ENCODE measurements at places on chromosomes 3 and 15. TPM values are rescaled to one million over a fixed set of nuclear protein-coding genes. Genes with fewer than 3 reads are reported as not detected.

DNA sequence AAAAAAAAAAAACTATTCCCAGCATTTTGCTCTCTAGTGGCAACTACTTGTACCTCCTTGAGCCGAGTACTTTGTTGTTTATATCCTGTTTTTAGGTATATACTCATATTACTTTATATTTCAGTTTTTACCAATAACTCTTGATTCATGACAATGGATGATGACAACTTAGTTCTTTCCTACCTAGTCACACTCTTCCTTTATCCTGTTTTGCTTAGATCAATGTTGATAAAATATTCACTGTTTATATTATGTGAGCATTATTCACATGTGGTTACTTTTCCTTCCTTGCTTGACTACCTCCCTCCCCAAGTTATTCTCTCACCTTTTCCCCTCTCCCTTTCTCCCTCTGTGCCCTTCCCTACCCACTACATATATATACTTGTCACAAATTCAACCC is 53.7 kb downstream of the NKIRAS1 start:
- H3K4me1 ChIP-seq, result peaks cover 22% of the 10 kb centered on the region
- no peak overlapping the region for H3K4me3 ChIP-seq
- peaks cover 4% of the 10 kb centered on the region for H3K36me3 ChIP-seq
- H3K27me3 ChIP-seq, result no peaks in the 10 kb centered on the region
- DNase-seq, result no peak

DNA sequence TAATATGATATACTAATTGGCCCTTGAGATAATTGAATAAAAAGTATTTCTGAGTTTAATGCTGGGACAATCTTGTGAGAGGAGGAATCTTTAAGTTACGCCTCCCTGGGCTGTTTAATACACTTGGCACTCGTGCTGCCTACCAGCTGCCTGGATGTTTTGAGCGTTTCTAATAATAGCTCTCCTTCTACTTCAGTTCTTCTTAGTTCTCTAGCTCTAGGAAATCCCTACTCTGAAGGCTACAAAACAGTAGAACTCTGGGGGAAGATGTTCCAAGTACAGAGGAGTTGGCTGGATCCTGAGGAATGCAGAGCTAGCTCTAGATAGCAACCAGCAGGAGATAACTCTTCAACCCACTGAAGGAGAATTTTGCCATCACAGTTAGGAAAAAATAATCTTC is 3.5 kb downstream of the NAALADL2 start:
- no peak overlapping the region for H3K4me3 ChIP-seq
- H3K27ac ChIP-seq, result no peak overlapping the region
- no peaks in the 10 kb centered on the region for H3K4me1 ChIP-seq
- H3K27me3 ChIP-seq, result no peaks in the 10 kb centered on the region
- DNase-seq, result no peak

GRCh38 chr3:175065497-175065896 is 206.4 kb downstream of the NAALADL2 start:
- H3K27ac ChIP-seq, result no peak overlapping the region
- H3K4me1 ChIP-seq, result no peaks in the 10 kb centered on the region
- H3K27me3 ChIP-seq, result no peaks in the 10 kb centered on the region
- no peaks in the 10 kb centered on the region for H3K36me3 ChIP-seq
- no peak for DNase-seq
- no peak overlapping the region for H3K4me3 ChIP-seq

- DNase-seq, result no peak
- peaks cover 38% of the 10 kb centered on the region for H3K36me3 ChIP-seq
- H3K27me3 ChIP-seq, result no peaks in the 10 kb centered on the region
- no peak overlapping the region for H3K27ac ChIP-seq
These were observed 113.4 kb upstream of the LRRFIP2 start for GRCh38 chr3:37287776-37288175.

DNA sequence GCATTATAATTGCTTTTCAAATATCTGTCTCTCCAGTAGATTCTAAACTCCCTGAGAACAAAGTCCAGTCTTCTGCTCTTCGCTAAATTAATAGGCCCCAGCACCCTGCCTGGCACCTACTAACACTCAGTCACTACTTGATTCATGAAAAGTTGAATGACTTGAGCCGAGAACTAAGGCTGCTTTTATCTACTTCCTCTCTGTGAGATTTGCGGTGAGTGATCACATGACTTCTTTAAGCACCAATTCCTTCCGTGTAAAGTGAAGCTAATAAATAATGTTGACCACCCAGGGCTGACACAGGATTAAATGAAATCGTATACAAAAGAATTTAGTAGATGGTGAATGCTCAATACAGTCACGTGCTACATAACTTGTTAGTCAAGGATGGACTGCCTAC is 44.6 kb upstream of the PGPEP1L start:
- H3K27ac ChIP-seq, result no peak overlapping the region
- no peak overlapping the region for H3K4me3 ChIP-seq
- H3K36me3 ChIP-seq, result no peaks in the 10 kb centered on the region
- peaks cover 6% of the 10 kb centered on the region for H3K4me1 ChIP-seq
- no peak for DNase-seq

The PCOLCE2 gene
- total RNA-seq, result not detected

- DNase-seq, result no peak
- no peak overlapping the region for H3K4me3 ChIP-seq
- peaks cover 54% of the 10 kb centered on the region for H3K36me3 ChIP-seq
- H3K27me3 ChIP-seq, result no peaks in the 10 kb centered on the region
- peak overlapping the region; percentile 92 for H3K27ac ChIP-seq
These were observed 9.3 kb downstream of the FAH start for GRCh38 chr15:80162059-80162554.

- no peak for DNase-seq
These were observed 765.8 kb upstream of the ROBO1 start for GRCh38 chr3:80533553-80533952.

- no peaks in the 10 kb centered on the region for H3K27me3 ChIP-seq
- no peak for DNase-seq
- H3K27ac ChIP-seq, result no peak overlapping the region
- no peak overlapping the region for H3K4me3 ChIP-seq
- H3K4me1 ChIP-seq, result peaks cover 43% of the 10 kb centered on the region
- H3K36me3 ChIP-seq, result peaks cover 12% of the 10 kb centered on the region
These were observed 11.9 kb downstream of the LRCH3 start for GRCh38 chr3:197802779-197803459.

The BCHE gene
- not detected for total RNA-seq

DNA sequence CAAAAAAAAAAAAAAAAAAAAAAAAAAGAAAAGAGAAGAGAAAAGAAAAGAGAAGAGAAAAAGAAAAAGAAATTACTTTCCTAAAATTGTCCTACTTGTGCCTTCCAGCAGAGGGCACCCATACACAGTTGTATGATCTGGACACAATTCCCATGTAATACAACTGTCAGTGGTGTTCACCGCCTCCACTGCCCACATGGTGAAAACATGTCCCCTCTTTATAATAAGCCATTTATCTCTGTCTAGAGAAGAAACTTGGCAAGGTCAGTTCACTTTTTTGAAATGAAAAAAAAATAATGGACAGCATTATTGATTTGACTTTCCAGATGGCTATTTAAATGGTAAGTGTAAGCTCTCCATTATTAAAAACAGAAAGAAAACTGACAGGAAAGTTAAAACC is 459.4 kb downstream of the GBE1 start:
- peak; percentile 24 for DNase-seq
- H3K27ac ChIP-seq, result no peak overlapping the region
- H3K27me3 ChIP-seq, result no peaks in the 10 kb centered on the region
- H3K36me3 ChIP-seq, result no peaks in the 10 kb centered on the region
- H3K4me1 ChIP-seq, result no peaks in the 10 kb centered on the region
- H3K4me3 ChIP-seq, result no peak overlapping the region

- H3K36me3 ChIP-seq, result peaks cover 43% of the 10 kb centered on the region
- H3K4me3 ChIP-seq, result no peak overlapping the region
- H3K4me1 ChIP-seq, result peaks cover 23% of the 10 kb centered on the region
- no peaks in the 10 kb centered on the region for H3K27me3 ChIP-seq
- no peak for DNase-seq
- no peak overlapping the region for H3K27ac ChIP-seq
These were observed 14.6 kb downstream of the SIN3A start for GRCh38 chr15:75436881-75437280.

DNA sequence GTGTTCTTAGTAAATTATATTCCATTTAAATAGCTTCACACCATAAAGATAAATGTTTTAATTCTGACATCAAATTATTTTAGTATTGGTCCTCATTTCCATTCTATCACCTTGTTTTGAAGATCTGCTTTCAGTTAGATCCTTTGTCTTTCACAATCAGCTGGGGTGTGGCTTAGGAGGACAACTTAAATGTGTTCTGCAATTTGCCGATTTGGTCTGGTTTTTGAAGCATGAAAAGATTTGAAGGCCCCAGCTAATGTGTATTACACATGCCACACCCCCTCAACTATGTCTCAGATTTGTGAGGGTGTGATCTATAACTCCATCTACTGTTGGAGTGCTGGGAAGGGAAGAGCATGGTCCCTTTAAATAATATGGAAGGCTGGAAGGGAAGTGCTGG is 516.1 kb upstream of the GOLIM4 start:
- H3K4me3 ChIP-seq, result no peak overlapping the region
- H3K36me3 ChIP-seq, result no peaks in the 10 kb centered on the region
- no peak for DNase-seq
- no peaks in the 10 kb centered on the region for H3K4me1 ChIP-seq

DNA sequence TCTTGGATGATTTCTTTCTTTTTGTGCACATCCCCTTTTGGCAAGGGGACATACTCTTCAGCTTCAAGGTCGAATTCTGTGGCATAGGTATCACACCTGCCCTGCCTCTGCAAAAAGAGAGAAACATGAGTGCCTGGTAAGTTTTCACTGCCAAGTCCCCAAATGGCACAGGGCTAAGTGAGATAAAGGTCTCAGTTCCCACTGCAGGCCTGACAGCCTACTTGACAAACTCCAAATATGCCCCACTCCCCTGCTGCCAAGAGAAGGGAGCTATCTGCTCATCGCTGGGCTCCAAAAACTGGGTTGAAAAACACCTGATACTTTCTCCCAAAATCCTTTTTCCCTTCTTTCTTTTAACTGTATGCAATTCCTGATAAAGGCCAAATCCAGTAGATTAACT is 23.0 kb downstream of the RUVBL1 start:
- H3K27me3 ChIP-seq, result no peaks in the 10 kb centered on the region
- peaks cover 7% of the 10 kb centered on the region for H3K4me1 ChIP-seq
- no peak for DNase-seq
- no peak overlapping the region for H3K4me3 ChIP-seq
- no peak overlapping the region for H3K27ac ChIP-seq

- no peaks in the 10 kb centered on the region for H3K4me1 ChIP-seq
- no peak overlapping the region for H3K4me3 ChIP-seq
These were observed 1027.7 kb downstream of the PLOD2 start for GRCh38 chr3:145133281-145133680.

The TNIK gene
- total RNA-seq, result 39.2 TPM

GRCh38 chr3:54731732-54732445 is 196.0 kb downstream of the LRTM1 start:
- no peak overlapping the region for H3K27ac ChIP-seq
- H3K27me3 ChIP-seq, result no peaks in the 10 kb centered on the region
- no peaks in the 10 kb centered on the region for H3K4me1 ChIP-seq
- DNase-seq, result no peak
- no peak overlapping the region for H3K4me3 ChIP-seq

The VEPH1 gene
- total RNA-seq, result not detected

The DMXL2 gene
- 6.8 TPM for total RNA-seq

DNA sequence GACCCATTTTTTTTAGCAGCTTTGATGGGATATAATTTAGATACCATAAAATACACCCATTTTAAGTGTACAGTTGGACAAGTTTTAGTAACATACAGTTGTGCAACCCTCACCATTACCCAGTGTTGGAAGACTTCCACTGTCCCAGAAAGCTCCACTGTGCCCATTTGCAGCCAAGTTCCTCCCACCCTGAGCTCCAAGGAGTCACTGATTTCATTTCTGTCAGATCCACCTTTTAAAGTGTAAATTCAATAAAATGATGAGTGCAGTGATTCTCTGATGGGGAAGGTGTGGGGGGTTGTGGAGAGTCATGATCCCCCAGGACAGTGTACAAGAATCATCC is 93.2 kb upstream of the IGF1R start:
- no peaks in the 10 kb centered on the region for H3K4me1 ChIP-seq
- no peak overlapping the region for H3K4me3 ChIP-seq
- H3K27ac ChIP-seq, result no peak overlapping the region
- DNase-seq, result no peak
- no peaks in the 10 kb centered on the region for H3K36me3 ChIP-seq
- peaks cover 13% of the 10 kb centered on the region for H3K27me3 ChIP-seq

- peaks cover 3% of the 10 kb centered on the region for H3K27me3 ChIP-seq
- H3K27ac ChIP-seq, result no peak within 1 kb of the TSS
- H3K4me1 ChIP-seq, result no peaks in the 10 kb centered on the region
- no peaks in the 10 kb centered on the region for H3K36me3 ChIP-seq
- H3K4me3 ChIP-seq, result peak within 1 kb of the TSS; percentile 78
- peak; percentile 24 for DNase-seq
These were observed at the start of gene HOMER2 for GRCh38 chr15:82952158-82953081. TSS of gene HOMER2 (minus strand) at chr15:82952720. CDS start at chr15:82952535, 185 bp downstream.

The OSTN gene
- total RNA-seq, result not detected

The ZIC1 gene
- total RNA-seq, result not detected

The SQOR gene
- 79.6 TPM for total RNA-seq

DNA sequence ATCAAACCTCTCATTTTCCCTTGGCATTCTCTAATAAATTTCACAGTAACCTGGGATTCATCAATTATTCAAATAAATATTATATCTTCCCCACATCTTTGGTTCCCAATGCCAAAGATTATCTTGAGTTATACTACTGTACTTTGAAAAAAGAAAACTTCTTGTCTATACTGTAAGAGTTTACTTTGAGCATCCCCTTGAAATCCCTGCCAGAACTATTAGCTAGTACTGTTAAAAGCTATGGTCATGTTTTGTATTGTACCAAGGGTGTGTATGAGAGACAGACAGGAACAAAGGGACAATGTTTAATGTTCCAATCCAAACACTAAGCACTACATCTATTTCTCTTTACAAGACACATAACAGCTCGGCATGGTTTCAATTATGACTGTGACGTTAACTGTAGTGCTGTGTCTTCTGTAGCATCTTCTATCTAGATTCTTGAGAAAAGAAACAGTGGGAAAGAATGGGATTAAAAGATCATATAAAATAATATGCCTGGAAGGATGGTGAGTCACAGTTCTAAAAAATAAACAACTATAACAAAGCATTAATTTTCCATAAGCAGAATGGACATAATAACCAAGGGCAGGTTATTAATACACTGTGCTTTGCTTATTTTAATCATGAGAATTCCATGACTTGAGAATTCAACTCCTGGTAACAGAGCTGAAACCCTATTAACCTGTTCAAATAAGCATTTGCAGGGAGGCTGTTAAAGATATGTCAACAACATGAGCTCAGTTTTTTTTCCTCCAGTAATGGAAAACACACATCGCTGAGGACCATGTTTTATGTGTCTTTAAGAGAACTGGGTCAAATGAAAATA is 71.1 kb downstream of the ALDH1A2 start:
- H3K36me3 ChIP-seq, result no peaks in the 10 kb centered on the region
- no peak overlapping the region for H3K4me3 ChIP-seq
- no peak for DNase-seq
- H3K4me1 ChIP-seq, result no peaks in the 10 kb centered on the region

The PDZRN3 gene
- total RNA-seq, result not detected

GRCh38 chr15:35206060-35206675 is 121.1 kb upstream of the NANOGP8 start:
- H3K4me3 ChIP-seq, result no peak overlapping the region
- H3K27me3 ChIP-seq, result no peaks in the 10 kb centered on the region
- H3K4me1 ChIP-seq, result no peaks in the 10 kb centered on the region
- no peak for DNase-seq
- no peaks in the 10 kb centered on the region for H3K36me3 ChIP-seq
- no peak overlapping the region for H3K27ac ChIP-seq

- no peak overlapping the region for H3K27ac ChIP-seq
- DNase-seq, result no peak
- H3K36me3 ChIP-seq, result no peaks in the 10 kb centered on the region
- no peak overlapping the region for H3K4me3 ChIP-seq
These were observed 644.6 kb downstream of the CADM2 start for GRCh38 chr3:85603378-85603777.

GRCh38 chr15:42363487-42363886 is 4.2 kb downstream of the CAPN3 start:
- no peak overlapping the region for H3K27ac ChIP-seq
- H3K4me3 ChIP-seq, result no peak overlapping the region
- no peaks in the 10 kb centered on the region for H3K27me3 ChIP-seq
- peaks cover 4% of the 10 kb centered on the region for H3K4me1 ChIP-seq

All from activated CD8-positive, alpha-beta T cell treated with anti-CD3 and anti-CD28 coated beads, Interleukin-2, amount 10 ng/mL, durations not matched to agents 7 days and 5 days (primary cell).